ENCODE measurements at places on chromosomes 7 and 10.

GRCh38 chr7:29287366-29287765, 92.8 kb downstream of the CHN2 start:
- no peak for DNase-seq

GRCh38 chr10:28993861-28994260, 295.0 kb upstream of the LYZL1 start:
- no peak for DNase-seq

DNA sequence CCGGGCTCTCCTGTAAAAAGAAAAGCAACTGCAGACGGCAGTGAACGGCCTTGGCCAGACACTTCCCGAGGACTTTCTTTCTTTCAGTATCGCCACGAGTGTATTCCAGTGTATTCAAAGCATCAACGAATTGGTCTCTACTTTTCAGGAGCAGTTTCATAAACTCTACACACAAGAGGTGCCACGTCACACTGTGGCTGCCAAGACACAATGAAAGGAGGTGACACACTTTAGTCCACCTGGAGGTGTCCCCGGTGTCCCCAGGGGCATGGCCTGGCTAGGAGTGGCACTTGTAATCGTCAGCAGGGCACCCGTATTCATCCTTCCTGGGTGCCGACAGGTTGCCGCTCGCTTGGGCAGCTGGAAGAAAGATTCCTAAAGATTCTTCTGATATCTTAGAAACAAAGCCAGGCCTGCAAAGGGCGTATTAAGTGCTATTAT, 5.0 kb downstream of the TNS3 start:
- no peak for DNase-seq

DNA sequence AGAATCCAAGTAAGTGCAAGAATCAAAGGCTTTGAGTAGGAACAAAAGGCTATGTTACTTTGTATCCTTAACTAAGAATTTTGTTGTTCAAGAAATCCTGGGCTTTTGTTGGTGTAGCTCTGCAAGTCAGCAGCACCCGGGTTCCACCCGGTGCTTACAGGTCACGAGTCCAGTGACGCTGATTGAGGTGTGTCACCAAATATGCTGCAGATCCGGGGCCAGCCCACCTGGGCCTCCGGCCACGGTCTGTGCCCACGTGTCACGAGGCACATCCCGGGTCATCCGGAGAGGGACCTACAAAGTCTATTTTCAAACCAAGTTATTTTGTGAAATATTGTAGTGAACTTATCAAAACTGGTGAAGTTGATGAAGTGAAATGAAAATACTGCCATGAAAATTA, 103.1 kb downstream of the MGMT start:
- DNase-seq = no peak
